ENCODE measurements at places on chromosomes 6 and 20.

DNA sequence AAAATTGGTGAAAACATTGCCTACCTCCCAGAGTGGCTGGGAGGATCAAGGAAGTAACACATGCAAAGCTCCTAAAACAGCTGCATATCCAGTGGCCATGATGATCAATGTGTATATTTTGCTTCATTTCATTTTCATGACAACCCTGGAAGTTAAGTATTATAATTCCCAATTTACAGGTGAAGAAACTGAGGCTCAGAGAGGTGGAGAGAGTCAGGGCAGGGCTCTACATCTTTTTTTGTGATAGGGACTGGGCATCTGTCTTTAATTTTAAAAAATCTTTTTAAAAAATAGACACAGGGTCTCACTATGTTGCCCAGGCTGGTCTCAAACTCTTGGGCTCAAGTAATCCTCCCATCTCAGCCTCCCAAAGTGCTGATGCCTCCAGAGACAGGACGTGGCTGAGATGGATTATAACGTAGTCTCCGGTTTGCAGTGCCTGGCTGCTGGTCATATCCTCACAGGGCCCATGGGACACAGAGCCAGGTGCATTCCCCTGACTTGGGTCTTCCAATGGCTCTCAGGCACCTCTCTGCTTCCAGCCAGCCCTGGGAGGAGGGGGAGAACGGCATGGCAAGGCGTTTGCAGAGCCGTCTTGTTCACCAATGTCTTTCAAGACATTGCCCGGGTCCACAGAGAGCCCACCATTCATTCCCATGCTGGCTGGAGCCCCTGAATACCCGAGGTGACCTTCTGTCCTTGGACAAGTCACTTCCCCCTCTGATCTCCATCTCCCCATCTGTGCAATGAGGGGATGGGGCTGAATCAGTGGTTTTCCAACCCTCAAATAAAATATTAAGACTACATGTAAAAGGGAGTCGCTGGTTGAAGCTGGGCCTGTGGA lies 38.3 kb downstream of the HNF4A start:
- no peak for DNase-seq

DNA sequence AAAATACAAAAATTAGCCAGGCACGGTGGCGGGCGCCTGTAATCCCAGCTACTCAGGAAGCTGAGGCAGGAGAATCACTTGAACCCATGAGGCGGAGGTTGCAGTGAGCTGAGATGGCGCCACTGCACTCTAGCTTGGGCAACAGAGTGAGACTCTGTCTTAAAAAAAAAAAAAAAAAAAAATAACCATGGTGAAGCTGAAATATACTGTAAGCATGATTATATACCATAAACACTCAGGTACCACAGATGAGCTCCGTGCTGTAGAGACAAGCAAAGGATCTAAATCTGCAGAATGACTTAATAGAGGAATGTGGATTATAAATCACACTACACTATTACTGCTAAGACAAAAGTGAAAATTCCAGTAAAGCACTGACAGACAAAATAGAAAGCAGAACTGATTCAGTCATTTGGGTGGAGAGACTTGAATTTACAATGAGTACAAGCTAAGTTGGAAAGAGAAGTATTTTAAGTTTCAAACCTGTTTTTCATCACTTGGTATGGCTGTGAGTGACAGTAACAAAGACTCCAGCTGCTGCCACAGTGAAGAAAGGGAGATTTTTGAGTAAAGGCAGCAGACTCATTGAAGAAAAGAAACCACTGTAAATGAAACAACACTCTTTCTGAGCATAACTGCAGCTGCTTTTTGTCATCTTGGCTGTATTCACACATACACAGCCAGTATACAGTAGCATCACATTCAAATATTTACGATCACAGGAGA lies 322.1 kb downstream of the RNGTT start:
- DNase-seq: no peak

- DNase-seq: no peak
These were observed 184.8 kb upstream of the SASH1 start for GRCh38 chr6:148157841-148158240.

DNA sequence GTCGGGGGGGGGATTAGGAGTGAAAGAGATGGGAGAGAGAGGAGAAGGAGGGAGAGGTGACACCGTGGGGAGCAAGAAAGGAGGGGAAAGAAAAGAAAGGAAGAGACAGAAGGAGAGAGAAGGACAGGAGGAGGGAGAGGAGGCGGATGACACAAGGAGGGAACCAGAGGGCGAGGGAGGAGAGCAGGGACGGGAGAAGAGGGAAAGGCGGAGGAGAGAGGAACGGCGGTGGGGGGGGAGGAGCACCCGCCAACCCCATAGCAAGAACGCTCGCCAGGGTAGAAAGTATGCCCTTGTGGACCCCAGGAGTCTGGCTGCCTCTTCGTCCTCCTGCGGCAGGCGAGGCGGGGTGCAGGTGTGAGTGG lies 4.5 kb upstream of the INSM1 start:
- peak; percentile 69 for DNase-seq

- no peak for DNase-seq
These were observed 402.6 kb downstream of the SAMD5 start for GRCh38 chr6:147911057-147911456.

- no peak for DNase-seq
These were observed 125.9 kb upstream of the ESR1 start for GRCh38 chr6:151681433-151682059.

- no peak for DNase-seq
These were observed 19.3 kb upstream of the RNF146 start for GRCh38 chr6:127247114-127248096.

GRCh38 chr6:40957616-40958492 lies 81.2 kb downstream of the UNC5CL start:
- no peak for DNase-seq

DNA sequence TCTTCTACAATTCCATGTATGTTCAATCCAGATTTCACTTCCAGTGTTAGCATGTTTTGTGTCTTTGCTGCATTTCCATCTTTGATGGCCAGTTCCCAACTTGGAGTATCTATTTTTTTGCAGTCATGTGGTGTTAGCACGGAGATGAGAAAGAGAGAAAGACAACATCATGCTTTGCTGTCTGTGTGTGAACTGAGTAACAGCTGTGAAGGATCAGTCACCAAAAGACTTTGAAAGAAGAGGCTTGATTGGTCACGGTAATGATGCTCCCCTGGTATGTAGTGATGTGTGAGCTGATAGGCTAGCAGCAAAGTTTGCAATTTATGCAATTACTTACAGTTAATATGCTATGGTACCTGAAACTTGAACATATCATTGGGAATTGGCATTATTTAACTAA lies 731.3 kb upstream of the NRSN1 start:
- no peak for DNase-seq

DNA sequence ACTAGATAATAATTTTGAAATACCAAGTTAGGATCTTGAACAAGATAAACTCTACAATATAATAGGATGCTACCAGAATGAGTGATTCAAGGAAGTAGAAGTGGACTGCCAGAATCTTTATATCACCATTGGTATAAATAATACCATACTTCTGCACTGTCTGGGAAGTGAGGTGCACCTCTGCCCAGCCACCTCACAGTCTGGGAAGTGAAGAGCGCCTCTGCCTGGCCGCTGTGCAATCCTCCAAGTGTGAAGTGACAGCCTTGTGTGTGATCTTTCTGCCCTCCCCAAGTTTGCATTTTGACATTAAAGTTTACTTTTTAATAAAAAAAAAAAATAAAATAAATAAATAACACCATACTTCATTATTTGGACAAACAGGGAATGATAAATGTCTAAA lies 18.8 kb downstream of the LATS1 start:
- DNase-seq: no peak

DNA sequence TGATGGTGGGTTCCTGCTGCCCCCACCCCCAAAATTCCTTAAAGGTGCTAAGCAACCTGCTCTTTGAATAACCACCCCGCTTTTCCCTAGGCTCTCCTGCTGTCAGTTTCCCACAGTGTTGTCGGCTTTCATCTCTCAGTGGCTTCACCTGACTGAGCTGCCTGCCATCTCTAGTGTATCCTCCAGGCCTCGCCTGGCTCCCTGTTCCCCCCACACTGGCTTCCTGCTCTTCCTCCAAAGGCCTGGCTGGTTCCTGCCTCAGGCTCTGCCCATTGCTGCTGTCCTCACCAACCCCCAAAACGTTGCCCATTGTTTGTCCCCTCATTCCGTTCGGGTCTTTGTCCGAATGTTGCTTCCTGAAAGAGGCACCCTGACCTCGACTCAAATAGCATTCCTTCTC lies 93.8 kb upstream of the POPDC3 start:
- DNase-seq: no peak

- no peak for DNase-seq
These were observed 143.7 kb downstream of the PDE10A start for GRCh38 chr6:165519316-165519715.

GRCh38 chr6:45073771-45074170 lies 254.4 kb upstream of the RUNX2 start:
- DNase-seq: no peak
